ENCODE measurements at places on chromosomes 3 and 15.

DNA sequence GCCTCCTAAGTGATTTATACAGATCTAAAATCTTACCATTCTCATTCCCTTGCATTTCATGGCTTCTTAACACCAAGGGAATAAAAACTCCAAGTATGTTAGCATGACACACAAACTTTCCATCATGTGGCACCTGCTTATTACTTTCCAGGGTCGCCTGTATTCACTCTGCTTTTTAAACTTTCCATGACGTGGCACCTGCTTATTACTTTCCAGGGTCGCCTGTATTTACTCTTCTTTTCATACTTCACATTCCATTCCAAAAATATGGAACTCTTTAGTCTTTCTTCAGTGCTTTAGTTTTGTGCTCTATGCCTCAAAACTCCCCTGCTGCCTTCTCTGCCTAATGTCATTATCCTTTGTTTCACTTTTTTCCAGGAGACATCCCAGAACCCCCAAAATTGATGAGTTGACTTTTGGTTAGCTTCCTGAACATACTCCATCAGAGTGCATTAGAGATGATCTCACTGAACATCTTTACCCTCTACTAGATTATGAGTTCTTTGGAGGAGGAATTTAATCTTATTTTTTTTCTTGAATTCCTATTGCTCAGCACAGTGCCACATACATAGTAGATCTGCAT, 47.0 kb downstream of the CALML4 start:
- no peak for DNase-seq

DNA sequence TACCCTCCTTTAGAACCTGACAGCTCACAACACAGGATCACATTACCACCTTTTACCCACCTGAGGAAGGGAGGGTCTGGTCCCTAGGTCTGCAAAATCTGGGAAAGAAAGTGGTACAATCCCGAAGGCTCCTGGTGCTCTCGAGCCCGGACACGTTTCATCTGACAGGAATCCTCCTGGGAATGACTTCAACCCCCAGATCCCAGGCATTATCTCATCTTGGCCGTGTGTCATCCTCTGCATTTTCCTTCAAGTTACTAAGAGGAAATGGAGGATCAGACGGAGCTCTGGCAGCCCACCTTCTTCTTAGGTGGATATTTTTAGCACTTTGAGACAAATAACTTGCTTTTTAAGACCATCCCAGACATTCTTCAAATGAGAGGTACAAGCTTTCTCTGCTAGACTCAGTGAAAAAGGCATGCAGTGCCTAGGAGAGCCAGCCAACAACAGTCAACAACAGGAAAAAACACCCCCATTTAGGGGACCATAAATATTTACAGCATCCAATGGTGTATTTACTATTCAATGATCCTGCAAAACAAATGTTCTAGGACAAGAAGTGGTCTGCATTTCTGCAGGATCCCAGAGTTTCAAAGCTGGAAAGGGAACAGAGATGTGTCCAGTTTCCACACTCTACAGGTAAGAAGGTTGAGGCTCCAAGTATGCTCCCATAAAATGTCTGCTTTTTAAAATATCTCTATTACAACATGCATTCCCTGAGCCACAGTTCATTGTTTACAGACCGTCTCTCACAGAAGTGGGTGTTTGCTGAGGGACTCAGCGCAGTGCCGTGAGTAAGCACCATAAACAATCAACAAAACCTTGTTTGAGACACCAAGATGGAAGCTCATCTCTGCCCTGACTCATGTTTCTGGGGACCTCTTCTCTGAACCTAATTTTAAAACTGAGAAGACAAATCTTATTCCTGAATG, 38.3 kb upstream of the ARHGEF3 start:
- no peak for DNase-seq

DNA sequence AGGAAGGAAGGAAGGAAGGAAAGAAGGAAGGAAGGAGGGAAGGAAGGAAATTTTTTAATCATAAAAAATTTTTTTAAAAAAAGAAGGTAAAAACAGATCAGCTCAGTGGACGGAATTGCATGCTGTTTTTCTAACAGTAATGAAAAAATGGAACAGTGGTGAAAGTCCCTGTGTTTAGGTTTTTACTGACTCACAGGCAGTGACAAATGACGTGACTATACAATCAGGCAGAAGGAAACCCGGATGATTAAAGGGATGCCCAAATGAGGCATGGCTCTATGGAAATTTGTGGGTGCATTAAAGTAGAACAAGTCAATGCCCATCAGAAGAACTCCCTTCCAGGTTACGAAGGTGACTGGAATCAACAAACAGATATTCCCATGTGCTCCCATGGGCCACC, 135.0 kb downstream of the IMPG2 start:
- no peak for DNase-seq

GRCh38 chr3:153414982-153415381, 253.0 kb downstream of the RAP2B start:
- DNase-seq, result no peak

GRCh38 chr3:134392336-134392983, 18.2 kb upstream of the AMOTL2 start:
- no peak for DNase-seq
